ENCODE measurements at places on chromosomes 11 and 22.

DNA sequence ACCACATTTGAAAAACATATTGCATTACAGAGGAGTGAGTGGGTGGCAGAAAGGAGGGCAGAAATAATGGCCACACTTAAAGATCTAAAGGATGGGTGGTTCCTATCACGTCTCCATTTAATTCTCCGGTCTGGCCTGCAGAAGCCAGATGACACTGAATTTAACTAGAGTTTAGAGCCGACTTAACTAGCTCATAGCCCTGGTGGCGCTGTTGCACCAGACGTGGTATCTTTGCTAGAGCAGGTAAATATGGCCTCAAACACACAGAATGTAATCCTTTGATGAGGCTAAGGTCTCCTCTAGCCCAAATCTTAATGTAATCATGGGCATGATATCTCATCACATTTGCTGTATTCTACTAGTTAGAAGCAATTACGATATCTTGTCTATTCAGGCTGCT lies 51.5 kb upstream of the GAL start:
- no peak for DNase-seq
- no peaks in the 10 kb centered on the region for H3K4me1 ChIP-seq
- no peaks in the 10 kb centered on the region for H3K36me3 ChIP-seq
- H3K27ac ChIP-seq = no peak overlapping the region
- H3K4me3 ChIP-seq = no peak overlapping the region

DNA sequence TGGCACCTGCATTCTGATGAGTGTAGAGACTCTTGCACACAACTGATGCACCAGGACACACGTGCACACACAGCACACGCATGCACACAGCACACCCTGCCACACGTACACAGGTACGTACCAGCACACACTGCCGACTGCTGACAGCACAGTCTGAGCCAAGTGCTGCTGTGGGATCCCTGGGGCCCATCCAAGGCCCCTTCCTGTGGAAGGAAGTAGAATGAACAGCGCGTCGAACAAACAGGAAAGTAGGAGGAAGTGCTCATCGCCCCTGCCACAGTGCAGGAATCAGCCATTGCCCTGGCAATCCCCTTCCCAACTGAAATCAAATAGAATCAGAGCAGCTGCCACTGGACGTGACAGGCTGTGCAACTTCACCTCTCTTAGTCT lies 57.9 kb downstream of the CD82 start:
- no peaks in the 10 kb centered on the region for H3K27me3 ChIP-seq
- no peak overlapping the region for H3K4me3 ChIP-seq
- no peak overlapping the region for H3K27ac ChIP-seq
- peak; percentile 43 for DNase-seq
- H3K4me1 ChIP-seq = peaks cover 12% of the 10 kb centered on the region
- H3K36me3 ChIP-seq = no peaks in the 10 kb centered on the region

GRCh38 chr22:31302537-31302936 lies 10.2 kb upstream of the PIK3IP1 start:
- no peak for DNase-seq
- no peaks in the 10 kb centered on the region for H3K36me3 ChIP-seq
- H3K4me3 ChIP-seq = no peak overlapping the region
- no peaks in the 10 kb centered on the region for H3K27me3 ChIP-seq
- H3K4me1 ChIP-seq = no peaks in the 10 kb centered on the region

- H3K36me3 ChIP-seq = peaks cover 67% of the 10 kb centered on the region
- no peak for DNase-seq
- no peak overlapping the region for H3K27ac ChIP-seq
- H3K4me1 ChIP-seq = no peaks in the 10 kb centered on the region
- no peak overlapping the region for H3K4me3 ChIP-seq
- no peaks in the 10 kb centered on the region for H3K27me3 ChIP-seq
Measured at GRCh38 chr11:128484172-128484571, 103.2 kb downstream of the ETS1 start.

DNA sequence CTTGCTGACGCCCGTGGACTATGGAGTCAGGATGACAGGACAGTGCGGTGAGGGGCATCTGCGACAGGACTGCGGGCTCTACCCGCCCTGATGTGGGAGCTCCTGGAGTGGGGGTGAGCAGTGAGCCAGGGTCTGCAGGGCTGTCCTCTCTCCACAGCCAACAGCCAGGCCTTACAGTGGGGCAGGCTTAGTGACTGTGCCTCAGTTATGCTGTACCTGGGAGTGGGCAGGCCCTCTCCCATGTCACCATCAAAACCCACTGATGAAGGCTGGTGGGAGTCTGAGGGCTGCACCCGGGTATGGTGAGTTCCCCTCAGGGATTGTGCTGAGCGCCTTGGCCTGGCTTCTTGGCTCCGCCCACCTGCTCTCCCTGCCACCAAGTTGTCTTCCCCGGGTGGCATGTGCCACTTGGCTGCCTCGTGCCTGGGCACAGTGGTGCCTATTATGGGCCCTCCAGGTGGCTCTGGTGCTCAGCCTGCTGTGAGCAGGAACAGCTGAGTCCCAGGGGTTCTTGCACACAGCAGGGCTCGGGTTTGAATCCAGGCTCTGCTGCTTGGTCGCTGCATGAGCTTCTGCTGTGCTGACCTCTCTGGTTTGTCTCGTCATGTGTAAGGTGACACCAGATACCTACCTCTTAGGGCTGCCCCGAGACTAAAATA lies 4.1 kb upstream of the TRIOBP start:
- H3K27ac ChIP-seq = no peak overlapping the region
- no peaks in the 10 kb centered on the region for H3K4me1 ChIP-seq
- H3K36me3 ChIP-seq = peaks cover 44% of the 10 kb centered on the region
- H3K27me3 ChIP-seq = no peaks in the 10 kb centered on the region
- H3K4me3 ChIP-seq = no peak overlapping the region

GRCh38 chr11:65918211-65919140 lies at the start of gene C11orf68:
C11orf68 (minus strand) TSS chr11:65919062; CDS start chr11:65919031, 31 bp downstream.
- no peaks in the 10 kb centered on the region for H3K27me3 ChIP-seq
- peak within 1 kb of the TSS; percentile 96 for H3K27ac ChIP-seq
- H3K36me3 ChIP-seq = peaks cover 20% of the 10 kb centered on the region
- H3K4me1 ChIP-seq = peaks cover 45% of the 10 kb centered on the region

Data from ascending aorta (tissue), 2 donors.